ENCODE measurements at places on chromosomes 6 and 20. TPM values are rescaled to one million over a fixed set of nuclear protein-coding genes. Genes with fewer than 3 reads are reported as not detected.

APOM gene
- 1.6 TPM for total RNA-seq

FHL5 gene
- 4.9 TPM for total RNA-seq

DNA sequence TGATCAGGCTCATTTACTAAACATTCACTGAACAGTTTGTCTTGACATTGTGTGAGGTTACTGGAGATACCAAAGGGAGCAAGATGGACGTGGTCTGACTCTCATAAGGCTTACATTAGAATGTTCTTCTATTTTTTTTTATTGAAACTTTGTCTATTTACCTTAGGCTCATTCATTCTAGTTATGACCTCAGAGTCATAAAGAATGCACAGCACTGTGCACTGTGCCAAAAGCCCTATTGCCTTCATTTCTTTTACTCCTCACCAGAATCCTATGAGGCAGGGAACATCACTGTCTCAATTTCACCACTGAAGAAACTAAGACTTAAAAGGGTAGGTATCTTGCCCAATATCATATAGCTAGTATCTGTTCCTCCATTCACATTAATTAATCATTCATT is 94.5 kb downstream of the MAP3K7 start:
- H3K4me1 ChIP-seq = no peaks in the 10 kb centered on the region
- no peak overlapping the region for H3K27ac ChIP-seq
- H3K4me3 ChIP-seq = no peak overlapping the region
- no peaks in the 10 kb centered on the region for H3K27me3 ChIP-seq

DNA sequence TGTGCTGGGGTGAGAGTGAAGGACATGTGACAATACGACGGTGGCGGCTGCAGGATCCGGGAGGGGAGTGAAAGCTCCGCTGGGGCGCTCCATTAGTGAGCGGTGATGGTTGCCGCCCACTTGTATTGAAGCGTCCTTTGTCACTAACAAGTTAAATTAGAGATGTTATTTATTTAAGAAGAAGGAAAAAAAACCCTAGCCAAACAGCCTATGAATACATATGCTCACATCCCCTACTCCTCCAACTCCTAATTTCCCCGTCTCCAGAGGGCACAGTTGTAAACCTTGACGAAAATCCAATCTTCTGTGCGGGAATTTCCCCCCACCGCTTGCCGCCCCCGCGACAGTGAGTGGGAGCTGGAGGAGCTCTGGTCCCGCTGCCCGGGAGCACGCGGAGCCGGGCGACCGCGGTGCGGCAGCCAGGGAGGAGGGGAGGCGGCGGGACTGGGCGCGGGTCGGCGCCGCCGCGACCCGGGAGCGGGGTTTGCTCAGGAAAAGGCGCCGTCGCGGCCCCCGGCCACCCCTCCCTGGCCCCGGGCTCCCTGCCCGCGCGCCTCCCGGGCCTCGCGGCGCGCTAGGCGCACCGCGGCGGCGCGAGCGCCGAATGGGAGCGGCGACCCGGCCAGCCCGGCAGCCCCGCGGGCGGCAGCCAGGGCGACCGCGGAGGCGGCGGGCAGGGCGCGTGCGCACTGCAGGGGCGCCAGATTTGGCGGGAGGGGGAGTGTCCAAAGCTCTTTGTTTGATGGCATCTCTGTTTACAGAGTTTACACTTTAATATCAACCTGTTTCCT is at the start of gene MYB:
TSS of gene MYB (plus strand) at position 767 of the 791 bp plus-strand sequence. CDS start 206 bp downstream, outside the sequence.
- no peak within 1 kb of the TSS for H3K4me3 ChIP-seq
- no peaks in the 10 kb centered on the region for H3K36me3 ChIP-seq
- H3K4me1 ChIP-seq = peaks cover 26% of the 10 kb centered on the region
- DNase-seq = peak; percentile 45
- H3K27me3 ChIP-seq = no peaks in the 10 kb centered on the region

GRCh38 chr6:132364306-132365074 is 36.8 kb downstream of the MOXD1 start:
- no peaks in the 10 kb centered on the region for H3K27me3 ChIP-seq
- H3K27ac ChIP-seq = no peak overlapping the region
- H3K4me3 ChIP-seq = no peak overlapping the region
- no peaks in the 10 kb centered on the region for H3K4me1 ChIP-seq
- H3K36me3 ChIP-seq = no peaks in the 10 kb centered on the region

GRCh38 chr6:109050012-109050411 is 44.6 kb downstream of the SESN1 start:
- H3K4me1 ChIP-seq = peaks cover 6% of the 10 kb centered on the region
- H3K27ac ChIP-seq = no peak overlapping the region
- no peaks in the 10 kb centered on the region for H3K36me3 ChIP-seq
- H3K4me3 ChIP-seq = no peak overlapping the region

MUC21 gene
- total RNA-seq = not detected

GRCh38 chr20:40471261-40471629 is 217.8 kb downstream of the MAFB start:
- H3K4me1 ChIP-seq = no peaks in the 10 kb centered on the region
- no peaks in the 10 kb centered on the region for H3K36me3 ChIP-seq
- H3K27me3 ChIP-seq = no peaks in the 10 kb centered on the region
- H3K4me3 ChIP-seq = no peak overlapping the region
- H3K27ac ChIP-seq = peak overlapping the region; percentile 59

DNA sequence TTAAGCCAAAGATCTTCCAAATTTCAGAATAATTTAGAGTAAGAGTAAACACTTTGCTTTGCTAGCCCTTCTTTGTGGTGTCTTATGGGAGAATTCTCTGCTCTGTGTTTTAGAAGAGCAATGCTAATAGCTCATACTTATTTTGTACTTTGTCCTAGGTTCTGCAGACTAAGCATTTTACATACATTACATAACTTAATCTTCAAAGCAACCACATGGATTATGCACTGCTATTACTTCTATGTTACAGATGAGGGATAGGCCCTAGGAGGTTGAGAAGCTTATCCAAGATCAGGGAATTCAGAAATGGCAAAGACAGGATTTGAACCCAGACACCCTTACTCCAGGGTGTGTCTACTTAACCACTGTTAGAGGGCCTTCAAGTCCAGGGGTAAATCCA is 9.8 kb upstream of the CCDC170 start:
- H3K36me3 ChIP-seq = no peaks in the 10 kb centered on the region
- no peaks in the 10 kb centered on the region for H3K4me1 ChIP-seq
- no peak for DNase-seq
- H3K27ac ChIP-seq = no peak overlapping the region
- no peak overlapping the region for H3K4me3 ChIP-seq
- H3K27me3 ChIP-seq = no peaks in the 10 kb centered on the region

CRIP3 gene
- total RNA-seq = not detected

- peak overlapping the region; percentile 47 for H3K27ac ChIP-seq
- H3K4me3 ChIP-seq = no peak overlapping the region
- no peak for DNase-seq
- no peaks in the 10 kb centered on the region for H3K27me3 ChIP-seq
- peaks cover 8% of the 10 kb centered on the region for H3K36me3 ChIP-seq
These were observed 27.2 kb downstream of the GINM1 start for GRCh38 chr6:149593408-149593807.

BHLHE23 gene
- not detected for total RNA-seq

LRP11 gene
- total RNA-seq = 28.0 TPM

GRCh38 chr20:52918311-52918710 is 53.8 kb upstream of the TSHZ2 start:
- DNase-seq = no peak
- H3K36me3 ChIP-seq = no peaks in the 10 kb centered on the region
- no peaks in the 10 kb centered on the region for H3K4me1 ChIP-seq

MTRF1L gene
- total RNA-seq = 8.6 TPM

RGL2 gene
- total RNA-seq = 31.3 TPM

BPIFB2 gene
- not detected for total RNA-seq

DNA sequence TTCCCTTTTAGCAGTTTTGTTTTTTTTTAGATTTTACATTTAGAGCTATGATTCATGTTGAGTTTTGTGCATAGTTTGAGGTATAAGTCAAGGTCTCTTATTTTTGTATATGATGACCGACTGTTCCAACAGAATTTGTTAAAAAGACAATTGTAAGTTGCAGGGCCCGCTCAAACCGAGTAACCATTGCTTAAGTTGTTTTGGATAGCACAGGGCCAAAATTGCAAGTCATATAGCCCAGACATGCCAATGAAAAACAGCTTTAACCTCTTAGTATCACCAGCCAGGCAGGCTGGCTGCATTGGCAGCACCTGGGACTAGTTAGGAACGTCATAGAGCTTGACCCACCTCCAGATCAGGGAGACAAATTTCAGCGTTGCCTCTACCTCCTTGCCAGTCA is 47.3 kb downstream of the PFDN4 start:
- H3K4me3 ChIP-seq = no peak overlapping the region
- no peak overlapping the region for H3K27ac ChIP-seq
- no peaks in the 10 kb centered on the region for H3K4me1 ChIP-seq
- no peak for DNase-seq
- H3K36me3 ChIP-seq = no peaks in the 10 kb centered on the region
- no peaks in the 10 kb centered on the region for H3K27me3 ChIP-seq

HLA-DRB5 gene
- 1.3 TPM for total RNA-seq

DNA sequence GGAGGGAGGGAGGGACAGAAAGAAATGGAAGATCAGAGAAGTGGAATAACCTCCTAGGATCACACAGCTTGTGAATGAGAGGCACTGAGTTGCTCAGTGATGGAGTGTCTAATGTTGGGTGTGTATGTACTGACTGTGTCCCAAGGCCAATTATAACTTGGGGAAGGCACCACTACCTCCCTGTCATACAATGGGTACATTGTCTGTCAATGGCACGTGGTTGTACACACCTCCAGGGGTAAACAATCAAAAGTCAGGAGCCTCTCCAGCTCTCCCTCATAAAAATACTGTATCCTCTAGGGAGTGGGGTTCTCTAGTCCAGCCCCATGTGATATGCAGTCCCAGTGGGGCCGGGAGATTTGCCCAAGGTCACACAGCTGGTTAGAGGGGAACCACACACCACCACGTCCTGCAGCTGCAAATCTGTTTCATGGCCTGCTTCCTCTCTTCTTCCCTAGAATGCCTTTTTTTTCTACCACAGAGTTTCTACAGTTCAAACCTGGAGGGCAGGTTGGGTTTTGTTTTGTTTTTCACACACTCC is 112.5 kb downstream of the SNX5 start:
- DNase-seq = no peak
- no peaks in the 10 kb centered on the region for H3K36me3 ChIP-seq
- peak overlapping the region; percentile 59 for H3K27ac ChIP-seq
- peaks cover 49% of the 10 kb centered on the region for H3K4me1 ChIP-seq
- no peaks in the 10 kb centered on the region for H3K27me3 ChIP-seq

GRCh38 chr20:51377132-51377531 is 165.4 kb downstream of the NFATC2 start:
- peaks cover 17% of the 10 kb centered on the region for H3K4me1 ChIP-seq
- H3K27me3 ChIP-seq = no peaks in the 10 kb centered on the region
- DNase-seq = no peak
- no peak overlapping the region for H3K4me3 ChIP-seq
- no peaks in the 10 kb centered on the region for H3K36me3 ChIP-seq

C20orf144 gene
- not detected for total RNA-seq

CST4 gene
- not detected for total RNA-seq

- no peak for DNase-seq
- H3K4me3 ChIP-seq = no peak overlapping the region
- no peaks in the 10 kb centered on the region for H3K27me3 ChIP-seq
- H3K4me1 ChIP-seq = no peaks in the 10 kb centered on the region
These were observed 114.7 kb upstream of the PRL start for GRCh38 chr6:22411376-22412105.

LY6G6C gene
- total RNA-seq = not detected

DNA sequence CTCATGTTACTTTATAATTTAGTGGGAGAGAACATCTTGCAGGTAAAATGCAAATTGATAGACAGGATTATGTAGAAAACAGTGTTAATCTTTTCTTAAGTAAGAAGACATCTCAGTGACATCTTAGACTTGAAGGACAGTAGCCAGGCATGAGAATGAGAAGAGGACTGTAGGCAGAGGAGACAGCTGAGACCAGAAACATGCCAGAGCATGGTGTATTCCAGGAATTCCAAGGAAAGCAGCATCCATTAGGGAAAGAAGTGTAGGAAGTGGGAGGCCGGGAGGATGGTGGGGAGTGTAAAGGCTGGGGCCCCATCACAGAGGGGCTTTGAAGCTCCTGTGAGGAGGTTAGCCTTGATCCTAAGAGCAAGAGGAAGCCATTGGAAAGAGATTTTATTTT is 225.6 kb downstream of the ARID1B start:
- H3K27me3 ChIP-seq = no peaks in the 10 kb centered on the region
- H3K4me3 ChIP-seq = no peak overlapping the region
- no peak overlapping the region for H3K27ac ChIP-seq
- peaks cover 10% of the 10 kb centered on the region for H3K4me1 ChIP-seq

SUMO4 gene
- 1.3 TPM for total RNA-seq

DNA sequence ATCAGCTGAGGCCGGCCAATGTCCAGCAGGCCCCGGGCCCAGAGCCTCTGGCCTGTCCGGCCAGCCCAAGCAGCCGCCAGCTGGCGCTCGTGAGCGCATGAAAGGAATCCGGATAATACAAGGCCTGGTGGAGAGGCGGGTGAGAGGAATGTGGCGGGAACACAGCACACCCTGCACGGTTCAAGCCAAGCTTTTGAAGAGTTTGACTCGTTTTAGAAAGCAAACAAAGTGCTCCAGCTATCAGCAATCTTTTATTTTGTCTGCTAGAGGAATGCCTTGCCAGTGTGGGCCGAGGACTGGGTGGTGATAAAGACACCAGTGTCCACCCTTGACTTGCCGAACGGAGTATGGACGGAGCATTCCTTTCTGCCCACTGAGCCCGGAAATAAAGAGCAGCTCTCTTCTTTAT is 9.3 kb upstream of the NEDD9 start:
- no peaks in the 10 kb centered on the region for H3K36me3 ChIP-seq
- no peak overlapping the region for H3K4me3 ChIP-seq
- peaks cover 10% of the 10 kb centered on the region for H3K4me1 ChIP-seq
- H3K27me3 ChIP-seq = no peaks in the 10 kb centered on the region
- peak; percentile 85 for DNase-seq

DNA sequence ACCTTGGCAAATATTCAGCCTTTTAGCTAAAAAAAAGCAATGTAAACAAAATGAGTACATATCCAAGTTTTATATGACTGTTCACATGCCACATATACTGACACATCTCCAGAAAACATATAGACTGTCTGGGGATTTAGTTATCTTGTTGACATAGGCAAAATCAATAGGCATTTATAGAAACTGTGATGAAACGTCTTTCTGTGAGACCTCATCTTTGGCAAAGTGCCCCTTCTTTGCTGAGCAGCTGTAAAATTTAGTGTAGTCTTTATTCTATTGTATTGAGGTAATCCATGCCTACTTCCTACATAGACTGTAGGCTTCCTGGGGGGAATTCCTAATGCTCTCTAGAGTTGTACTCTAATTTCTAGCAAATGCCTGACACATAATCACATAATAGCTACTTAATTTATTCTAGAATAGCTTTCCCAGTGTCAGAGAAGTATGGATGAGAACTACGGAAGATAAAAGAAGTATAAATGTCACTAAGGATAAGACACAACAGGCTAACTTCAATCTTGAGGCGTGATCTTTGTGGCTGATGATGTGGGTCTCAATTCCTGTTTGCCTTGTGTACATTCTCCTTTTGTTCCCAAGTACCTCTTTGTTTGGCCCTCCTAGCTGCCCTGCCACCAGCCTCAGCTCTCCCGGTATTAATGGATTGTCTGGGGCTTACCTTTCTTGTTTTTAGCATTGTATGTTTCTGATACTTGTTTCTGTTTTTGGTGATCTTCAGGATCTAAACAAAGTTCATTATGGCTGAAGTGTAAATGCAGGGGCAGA is 30.6 kb downstream of the PTCHD4 start:
- H3K4me1 ChIP-seq = no peaks in the 10 kb centered on the region
- no peaks in the 10 kb centered on the region for H3K36me3 ChIP-seq
- no peak overlapping the region for H3K27ac ChIP-seq
- no peak overlapping the region for H3K4me3 ChIP-seq
- no peak for DNase-seq
- H3K27me3 ChIP-seq = no peaks in the 10 kb centered on the region

Data from body of pancreas (tissue), 4 donors.